Retina (tissue), 1 donor: ENCODE measurements at places on chromosomes 3 and 15.

- DNase-seq, result no peak
Measured at GRCh38 chr3:67001086-67001861, 3.2 kb downstream of the KBTBD8 start.

DNA sequence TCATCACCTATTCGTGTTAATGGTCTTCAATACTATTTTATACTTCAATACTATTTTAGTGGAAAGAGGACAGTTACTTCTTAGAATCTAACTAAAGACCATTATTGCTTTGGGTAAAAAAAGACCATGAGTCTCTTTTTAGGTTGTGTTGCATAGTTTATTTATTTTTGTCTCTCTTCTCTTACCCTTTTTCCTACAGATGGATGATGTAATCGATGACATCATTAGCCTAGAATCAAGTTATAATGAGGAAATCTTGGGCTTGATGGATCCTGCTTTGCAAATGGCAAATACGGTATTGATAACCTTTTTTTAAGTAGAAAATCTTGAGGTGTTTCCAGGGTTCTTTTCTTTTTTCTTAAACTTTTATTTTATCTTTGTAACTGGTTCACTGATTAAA is 58.5 kb upstream of the SAMMSON start:
- no peak for DNase-seq

GRCh38 chr3:188037965-188038581 is 115.9 kb upstream of the LPP start:
- no peak for DNase-seq

DNA sequence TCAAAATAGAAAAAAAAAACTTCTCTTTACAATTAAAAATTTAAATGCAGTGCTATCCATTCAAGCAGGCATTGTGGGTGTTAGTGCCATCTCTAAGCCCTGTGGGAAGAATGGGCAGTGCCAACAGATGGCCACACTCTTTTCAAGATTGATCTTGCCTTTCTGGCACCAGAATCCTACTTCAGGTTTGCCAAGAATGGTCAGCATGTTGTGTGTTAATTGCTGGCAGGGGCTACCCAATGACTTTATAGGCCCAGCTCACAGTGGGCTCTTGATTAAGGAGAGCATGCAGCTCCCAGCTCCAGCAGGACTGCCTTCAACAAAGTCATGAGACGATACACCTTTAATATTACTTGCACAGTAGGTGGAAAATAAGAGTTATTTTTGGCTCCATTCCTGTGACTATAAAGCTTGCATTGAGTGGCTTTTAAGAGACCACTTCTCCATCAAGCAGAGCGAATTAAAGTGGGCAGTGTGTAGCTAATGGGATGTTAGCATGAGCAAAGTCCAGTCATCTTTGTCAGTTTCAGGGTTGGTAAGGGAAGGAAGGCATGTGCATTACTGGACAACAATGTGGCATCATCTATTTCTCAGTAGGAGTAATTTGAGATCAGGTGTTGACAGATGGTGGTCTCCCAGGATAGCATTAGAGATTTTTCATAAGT is 476.8 kb downstream of the C3orf38 start:
- DNase-seq, result no peak

- DNase-seq, result no peak
Measured at GRCh38 chr15:70289191-70289955, 191.7 kb upstream of the TLE3 start.

GRCh38 chr3:54574906-54575617 is 352.8 kb downstream of the LRTM1 start:
- DNase-seq, result no peak

- DNase-seq, result no peak
Measured at GRCh38 chr3:188788621-188789081, 383.1 kb upstream of the TPRG1 start.

DNA sequence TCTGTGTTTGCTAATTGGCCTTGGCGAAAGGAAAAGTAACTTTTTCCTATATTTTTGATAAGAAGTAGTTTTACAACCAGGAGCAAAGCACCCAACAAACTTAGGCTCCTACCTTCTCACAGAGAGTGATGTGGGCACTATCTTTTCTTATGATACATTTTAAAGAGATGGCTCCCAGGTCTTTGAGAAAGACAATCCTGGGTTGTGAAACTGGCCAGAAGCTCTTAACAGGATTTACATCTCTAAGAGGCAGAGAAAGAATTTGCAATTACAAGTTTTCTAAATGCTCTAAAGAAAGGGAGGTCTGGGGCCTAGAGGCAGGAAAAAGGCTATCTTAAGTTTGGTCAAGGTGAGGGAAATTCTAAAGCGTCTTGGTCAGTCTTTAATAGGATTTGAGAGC is 609.7 kb downstream of the VGLL3 start:
- DNase-seq, result no peak

DNA sequence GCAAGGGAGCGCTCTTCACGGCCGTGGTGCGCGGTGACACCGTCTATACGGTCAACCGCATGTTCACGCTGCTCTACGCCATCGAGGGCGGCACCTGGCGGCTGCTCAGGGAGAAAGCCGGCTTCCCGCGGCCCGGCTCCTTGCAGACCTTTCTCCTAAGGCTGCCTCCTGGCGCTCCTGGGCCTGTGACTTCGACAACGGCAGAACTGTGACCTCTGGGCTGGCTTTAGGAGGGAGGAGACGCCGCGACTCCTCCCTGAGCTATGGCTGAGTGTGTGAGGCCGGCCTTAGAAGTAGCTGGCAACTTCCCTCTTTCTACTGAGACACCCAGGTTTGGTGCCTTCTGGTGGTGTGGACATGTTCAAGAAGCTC is 1.4 kb downstream of the KBTBD13 start:
- DNase-seq, result peak; percentile 74

GRCh38 chr15:89888214-89888804 is 5.5 kb downstream of the AP3S2 start:
- DNase-seq, result no peak

DNA sequence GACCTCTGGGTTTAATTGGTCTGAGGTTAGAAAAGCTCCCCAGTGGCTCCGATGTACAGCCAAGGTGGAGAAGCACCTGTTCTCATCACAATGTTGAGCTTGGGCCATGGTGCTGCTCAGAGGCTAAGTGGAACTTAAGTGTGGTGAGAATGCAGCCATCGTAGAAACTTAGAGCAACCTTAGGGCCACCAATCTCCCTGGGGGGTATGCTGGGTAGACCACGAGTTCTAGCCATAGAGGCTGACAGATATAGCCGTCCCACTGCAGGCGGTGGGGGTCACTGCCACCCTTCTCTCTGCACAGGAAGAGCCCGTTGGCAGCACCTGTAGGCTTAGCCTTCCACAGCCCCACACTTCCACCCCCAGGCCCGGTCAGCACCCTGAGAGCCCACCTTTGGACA is 38.0 kb downstream of the MGLL start:
- DNase-seq, result no peak

- no peak for DNase-seq
Measured at GRCh38 chr3:133675631-133676335, 14.0 kb upstream of the TOPBP1 start.

DNA sequence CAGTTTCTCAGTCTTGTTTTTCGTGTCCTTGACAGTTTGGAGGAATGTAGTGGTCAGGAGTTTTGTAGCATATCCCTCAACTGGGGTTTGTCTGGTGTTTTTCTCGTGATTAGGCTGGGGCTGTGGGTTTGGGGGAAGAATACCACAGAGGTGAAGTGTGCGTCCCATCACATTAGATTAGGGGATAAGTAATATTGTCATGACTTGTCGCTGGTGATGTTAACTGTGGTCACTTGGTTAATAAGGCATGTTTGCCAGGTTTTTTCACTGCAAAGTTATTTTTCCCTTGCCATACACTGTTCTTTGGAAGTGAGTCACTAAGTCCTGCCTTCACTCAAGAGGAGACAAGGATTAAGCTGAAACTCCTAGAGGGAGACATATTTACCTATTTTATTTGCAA is 39.1 kb downstream of the PAK2 start:
- no peak for DNase-seq

DNA sequence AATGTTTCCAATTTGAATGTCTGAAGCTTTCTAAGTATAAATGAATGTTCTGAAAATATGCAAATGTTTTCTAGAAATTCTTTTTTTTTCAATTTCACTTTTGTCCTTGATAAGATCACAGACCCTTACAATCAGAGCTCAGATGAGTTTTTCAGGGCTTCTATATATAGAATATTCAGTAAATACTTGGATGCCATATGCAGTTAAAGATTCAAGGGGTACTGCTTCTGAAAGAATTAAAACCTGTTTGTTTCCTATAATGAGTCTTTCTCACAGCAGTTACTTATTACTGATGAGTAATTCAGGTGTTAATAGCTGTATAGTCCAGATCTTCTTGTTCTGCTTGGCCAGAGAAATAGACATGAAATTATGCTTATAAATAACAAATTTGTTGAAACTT is 812.6 kb downstream of the ZPLD1 start:
- no peak for DNase-seq

DNA sequence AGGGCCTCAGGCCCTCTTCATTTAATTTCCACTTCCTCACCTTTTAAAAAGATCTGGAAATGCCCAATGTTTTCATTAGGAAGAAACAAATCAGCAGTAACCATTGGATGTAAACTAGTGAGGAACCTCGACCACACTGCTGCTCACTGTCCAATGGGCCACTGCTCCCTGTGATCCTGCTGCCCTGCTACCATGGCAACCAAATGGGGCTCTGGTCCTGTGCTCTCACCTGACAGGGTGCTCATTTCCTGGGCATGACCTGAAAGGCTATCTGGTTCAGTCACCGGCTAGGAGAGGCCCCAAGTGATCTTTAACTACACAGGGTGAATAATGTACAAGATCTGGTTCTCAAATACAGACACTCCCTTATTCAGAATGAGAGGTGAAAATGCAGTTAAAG is 54.6 kb downstream of the ARHGEF3 start:
- no peak for DNase-seq

- no peak for DNase-seq
Measured at GRCh38 chr15:27897481-27897880, 201.6 kb downstream of the OCA2 start.

- DNase-seq, result no peak
Measured at GRCh38 chr3:113183748-113184661, 27.4 kb upstream of the BOC start.

- no peak for DNase-seq
Measured at GRCh38 chr3:46874430-46874829, 3.1 kb upstream of the PTH1R start.

DNA sequence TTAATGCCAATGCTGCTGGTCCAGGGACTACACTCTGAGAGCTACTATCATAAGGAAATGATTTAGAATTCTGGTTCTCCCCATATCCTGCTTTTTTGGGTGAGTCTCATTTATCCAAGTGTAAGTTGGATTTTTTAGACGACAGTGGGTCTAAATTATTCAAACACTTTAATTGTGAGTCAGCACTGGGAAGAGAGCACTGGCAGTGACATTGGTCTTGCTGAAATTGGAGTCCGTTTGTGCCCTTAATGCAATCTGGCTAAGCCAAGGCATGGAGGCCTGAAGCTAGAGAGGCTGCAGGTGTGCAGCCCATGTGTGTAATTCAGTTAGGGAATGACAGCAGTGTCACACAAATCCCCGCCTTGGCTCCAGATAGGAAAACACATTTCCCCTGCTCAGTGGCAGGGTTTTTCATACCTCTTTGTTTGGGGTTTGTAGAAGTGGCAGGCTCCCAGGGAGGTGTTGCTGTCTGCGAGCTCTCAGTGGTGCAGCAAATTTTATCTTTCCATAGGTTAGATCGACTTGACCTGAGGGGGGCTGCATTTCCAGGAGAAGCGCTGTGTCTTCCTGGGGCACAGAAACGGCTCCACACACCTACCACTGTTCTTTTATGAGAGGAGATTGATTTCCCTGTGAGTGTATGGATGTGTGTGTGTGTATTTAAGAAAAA is 197.7 kb downstream of the CD47 start:
- no peak for DNase-seq

- DNase-seq, result no peak
Measured at GRCh38 chr15:40554161-40554525, 10.7 kb downstream of the CCDC32 start.

DNA sequence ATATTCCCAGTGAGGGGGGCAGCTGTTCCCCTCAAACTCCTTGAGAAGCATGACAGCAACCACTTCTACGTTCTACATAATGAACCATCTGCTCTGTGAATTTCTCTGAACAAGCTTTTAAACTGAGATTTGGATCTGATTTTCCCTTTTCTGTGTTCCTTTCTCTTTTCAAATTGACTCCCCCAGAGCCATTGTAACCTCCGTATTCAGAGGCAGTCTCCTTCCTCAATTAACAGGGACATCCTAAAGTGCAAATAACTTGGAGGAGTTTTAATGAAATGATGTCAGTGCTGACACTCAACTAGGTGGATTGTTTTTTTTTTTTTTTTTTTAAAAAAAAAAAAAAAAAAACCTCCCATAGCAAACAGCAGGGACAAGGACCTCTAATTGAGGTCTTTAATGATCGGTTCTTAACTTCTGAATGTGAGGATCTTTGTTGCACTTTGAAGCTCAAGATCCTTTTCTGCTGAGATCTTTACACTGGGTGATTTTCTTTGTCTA is 48.8 kb downstream of the ADAMTS9 start:
- DNase-seq, result peak; percentile 47

DNA sequence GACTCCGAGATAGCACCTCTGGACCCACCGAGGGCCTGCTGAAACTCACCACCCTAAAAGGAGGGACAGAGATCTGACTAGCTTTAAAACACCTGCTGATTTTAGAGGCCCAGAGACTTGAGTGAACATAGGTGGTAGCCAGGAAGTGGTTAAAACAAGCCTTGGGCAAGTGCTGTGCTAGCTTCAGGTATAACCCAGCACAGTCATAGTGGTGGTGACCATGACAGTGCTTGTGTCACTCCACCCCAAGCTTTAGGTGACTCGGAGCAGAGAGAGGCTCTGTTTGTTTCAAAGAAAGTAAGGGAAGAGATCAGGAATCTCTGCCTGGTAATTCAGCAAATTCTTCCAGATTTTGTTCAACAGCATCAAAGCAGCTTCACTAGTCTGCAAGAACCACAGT is 641.1 kb upstream of the BCHE start:
- no peak for DNase-seq

- no peak for DNase-seq
Measured at GRCh38 chr3:6089780-6090179, 771.1 kb upstream of the GRM7 start.

DNA sequence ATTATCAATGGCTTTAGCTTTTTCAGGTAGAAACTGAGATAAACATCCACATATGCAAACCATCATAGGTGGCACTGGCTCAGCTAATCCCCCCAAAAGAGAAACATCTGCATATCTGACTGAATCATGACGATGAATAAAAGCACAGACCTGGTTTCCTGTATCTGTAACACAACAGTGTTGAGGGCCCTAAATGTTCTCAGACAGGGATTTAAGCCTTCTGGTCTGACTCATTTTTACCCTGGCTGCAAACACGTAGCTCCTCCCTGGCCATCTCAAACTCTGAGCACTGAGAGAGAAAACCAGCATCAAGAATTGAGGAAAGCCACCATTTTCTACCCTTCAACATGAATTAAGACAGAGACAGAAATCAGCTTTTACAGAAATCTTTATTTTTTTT is 35.2 kb downstream of the GLB1 start:
- DNase-seq, result no peak

GRCh38 chr3:53728606-53729005 is 117.6 kb downstream of the CHDH start:
- DNase-seq, result no peak

- no peak for DNase-seq
Measured at GRCh38 chr3:156349978-156350377, 204.9 kb downstream of the SSR3 start.
